ENCODE measurements at places on chromosomes 12 and 14.

DNA sequence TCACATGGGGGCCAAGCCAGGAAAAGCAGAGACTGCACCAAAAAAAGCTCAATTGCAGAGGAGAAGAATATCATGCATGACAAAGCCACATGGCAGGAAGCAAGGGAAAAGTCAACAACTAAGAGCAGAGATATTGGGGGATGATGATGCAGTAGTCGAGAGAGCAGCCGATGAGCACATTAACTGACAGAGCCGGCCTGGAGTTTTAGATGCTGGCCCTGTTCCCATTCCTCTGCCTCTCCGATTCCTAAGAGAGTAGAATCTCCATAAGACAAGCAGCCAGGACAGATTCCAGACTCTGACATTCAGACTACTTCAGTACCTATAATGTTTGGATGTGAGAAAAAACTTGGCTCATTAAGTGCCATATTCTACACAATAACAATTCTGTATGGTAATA, 155.9 kb downstream of the KCNH5 start:
- no peak for DNase-seq

DNA sequence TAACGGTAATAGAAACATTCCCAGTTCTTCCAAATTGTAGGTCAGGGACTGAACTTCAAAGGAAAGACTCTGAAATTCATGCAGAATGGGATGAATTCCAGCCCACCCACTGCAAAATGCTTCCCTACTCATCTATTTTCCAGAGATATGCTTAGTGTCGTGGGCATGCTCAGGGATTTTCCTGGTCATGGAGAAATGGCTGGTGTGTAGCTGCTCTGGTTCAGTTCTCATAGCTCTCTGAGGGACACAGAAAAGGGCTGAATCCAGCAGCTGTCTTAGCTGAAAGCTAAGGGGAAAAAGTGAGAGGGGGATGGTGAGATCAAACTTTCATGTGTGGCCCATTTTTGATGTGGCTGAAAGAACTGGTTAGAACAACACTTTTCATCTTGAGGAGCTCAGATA, 72.9 kb upstream of the KRAS start:
- no peak for DNase-seq

- DNase-seq = no peak
These were observed 250.0 kb downstream of the MED13L start for GRCh38 chr12:116027551-116027821.

GRCh38 chr14:82878951-82879350, 1345.3 kb upstream of the SEL1L start:
- DNase-seq = no peak

DNA sequence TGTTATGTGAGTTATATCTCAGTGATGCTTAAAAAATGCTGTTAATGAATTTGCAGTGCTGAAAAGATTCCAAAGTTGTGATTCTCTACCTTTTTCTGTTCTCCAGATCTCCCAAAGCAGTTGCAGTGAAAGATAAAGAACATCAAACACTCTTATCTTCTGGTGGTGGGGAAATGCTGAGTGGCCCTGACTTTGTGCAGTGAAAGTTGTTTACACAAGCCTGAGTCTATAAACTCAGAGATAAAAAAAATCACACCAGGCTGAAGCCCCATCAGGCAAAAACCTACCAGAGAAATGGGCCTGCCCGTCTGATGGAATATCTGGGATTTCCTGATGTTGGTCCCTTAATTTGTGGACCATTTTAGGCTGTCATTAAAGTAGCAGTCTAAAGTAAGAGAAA, 46.1 kb downstream of the RASSF3 start:
- DNase-seq = no peak

DNA sequence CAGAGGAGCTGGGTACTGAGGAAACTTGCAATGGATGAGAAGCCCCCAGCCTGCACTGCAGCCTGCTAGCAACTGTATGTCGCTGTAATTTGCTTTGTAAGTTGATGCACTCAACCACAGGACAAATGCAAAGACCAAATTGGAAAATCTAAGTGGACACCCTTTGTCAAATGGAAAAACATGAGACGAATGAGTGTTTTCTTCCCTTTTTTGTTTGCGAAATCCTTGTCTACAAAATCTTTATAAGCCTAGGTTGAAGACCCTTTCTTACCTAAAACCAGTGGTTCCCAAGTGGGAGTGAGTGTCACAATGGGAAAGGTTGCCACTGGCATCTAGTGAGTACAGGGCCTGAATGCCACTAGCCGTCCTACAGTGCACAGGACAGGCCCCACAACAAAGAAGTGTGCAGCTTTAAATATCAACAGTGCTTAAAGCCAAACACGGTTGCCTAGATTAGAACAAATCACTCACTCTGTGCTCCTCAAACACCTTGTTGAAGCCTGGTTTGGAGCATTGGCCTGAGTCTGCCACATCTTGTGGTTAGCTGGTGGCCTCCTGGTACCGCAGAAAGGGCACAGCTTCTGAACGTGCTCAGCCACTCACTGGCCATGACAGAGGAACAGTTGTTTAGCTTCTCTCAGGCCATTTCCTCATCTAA, 7.6 kb upstream of the VASH1 start:
- no peak for DNase-seq

GRCh38 chr14:43471595-43471994, 1035.5 kb downstream of the FSCB start:
- no peak for DNase-seq

DNA sequence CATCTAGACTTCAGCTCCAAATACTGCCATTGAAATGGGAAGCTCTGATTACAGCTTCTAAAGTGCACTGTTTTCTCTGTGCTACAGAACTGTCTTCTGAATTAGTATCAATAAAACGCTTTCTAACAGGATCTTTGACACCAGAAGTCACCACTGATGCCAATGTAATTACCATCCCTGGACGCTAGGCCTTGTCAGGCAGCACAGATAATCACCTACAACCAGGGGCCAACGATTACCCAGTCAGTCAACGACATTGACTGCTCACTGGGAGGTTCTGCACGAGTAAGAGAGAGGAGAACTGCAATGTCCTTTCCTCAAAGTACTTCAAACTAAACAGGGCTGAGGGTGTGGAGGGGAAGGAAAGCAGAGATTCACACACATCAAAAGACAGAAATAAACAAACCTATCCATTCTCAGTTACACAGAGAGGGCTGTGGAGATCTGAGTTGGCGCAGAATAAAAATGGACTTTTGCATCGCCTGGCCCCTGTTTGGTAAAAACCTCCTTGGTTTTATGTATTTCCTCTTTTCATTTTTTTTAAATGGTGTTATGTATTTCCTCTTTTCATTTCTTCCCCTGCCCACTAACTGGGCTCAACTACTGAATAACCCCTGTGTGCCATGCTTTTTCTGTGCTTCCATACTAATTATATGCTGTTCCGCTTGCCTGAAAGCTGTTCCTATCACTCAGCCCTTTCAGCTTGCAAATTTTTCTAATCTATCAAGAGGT, 492.2 kb downstream of the APAF1 start:
- DNase-seq = no peak

DNA sequence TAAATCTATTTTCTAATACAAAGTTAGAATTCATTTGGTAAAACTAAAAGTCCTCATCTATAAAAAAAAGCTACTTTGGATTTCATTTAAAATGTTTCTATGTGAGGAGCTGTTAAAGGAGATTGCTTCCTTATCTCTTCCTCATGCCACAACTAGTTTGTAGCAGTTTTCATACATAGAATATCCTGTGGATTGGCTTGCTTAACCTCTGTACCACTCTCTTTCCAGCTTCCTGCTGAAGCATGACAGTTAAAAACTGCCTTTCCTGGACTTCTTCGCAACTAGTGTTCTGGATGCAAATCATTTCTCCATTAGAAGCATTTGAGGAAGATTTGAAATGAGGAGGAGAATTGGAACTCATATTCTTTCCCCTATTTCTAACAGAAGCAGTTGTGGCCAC, 49.6 kb downstream of the ST8SIA1 start:
- DNase-seq = no peak

GRCh38 chr12:18439541-18439940, 178.2 kb downstream of the PIK3C2G start:
- DNase-seq = no peak

DNA sequence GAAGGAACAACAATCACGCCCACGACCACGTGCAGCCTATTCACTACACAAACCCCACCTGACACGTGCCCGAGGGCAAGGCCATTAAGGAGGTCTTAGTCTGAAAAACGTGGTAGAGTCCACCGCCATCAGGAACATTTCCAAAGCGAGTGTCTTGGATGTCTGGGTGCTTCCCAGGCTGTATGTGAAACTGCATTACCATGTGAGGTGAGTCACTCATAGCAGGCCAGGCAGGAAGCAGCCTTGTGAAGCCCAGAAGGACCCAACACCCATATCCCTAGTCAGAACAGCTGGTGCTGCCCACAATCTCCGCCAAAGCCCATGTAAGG, 3.3 kb upstream of the KRT79 start:
- no peak for DNase-seq

DNA sequence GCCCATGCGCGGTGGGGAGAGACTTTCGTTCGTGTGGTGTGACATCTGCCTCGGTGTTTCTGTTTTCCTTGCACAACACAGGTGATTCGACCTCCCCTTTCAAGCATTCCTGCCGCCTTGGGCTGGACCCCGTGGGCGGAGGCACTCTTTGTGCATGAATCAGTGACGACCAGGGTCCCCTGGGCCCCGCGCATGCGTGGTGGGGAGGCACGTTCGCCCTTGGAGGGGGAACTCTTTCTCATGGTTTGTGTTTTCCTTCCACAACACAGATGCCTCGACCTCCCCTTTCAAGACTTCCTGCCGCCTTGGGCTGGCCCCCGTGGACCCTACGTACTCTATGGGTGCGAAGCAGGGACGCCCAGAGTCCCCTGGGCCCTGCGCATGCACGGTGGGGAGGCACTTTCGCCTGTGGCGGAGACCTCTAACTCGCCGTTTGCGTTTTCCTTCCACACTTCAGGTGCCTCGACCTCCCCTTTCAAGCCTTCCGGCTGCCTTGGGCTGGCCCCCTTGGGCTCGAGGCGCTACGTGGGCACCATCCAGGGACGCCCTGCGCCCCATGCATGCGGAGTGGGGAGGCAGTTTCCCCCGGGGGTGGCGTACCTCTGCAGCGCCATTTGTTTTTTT, 340.9 kb downstream of the ALG10 start:
- no peak for DNase-seq

DNA sequence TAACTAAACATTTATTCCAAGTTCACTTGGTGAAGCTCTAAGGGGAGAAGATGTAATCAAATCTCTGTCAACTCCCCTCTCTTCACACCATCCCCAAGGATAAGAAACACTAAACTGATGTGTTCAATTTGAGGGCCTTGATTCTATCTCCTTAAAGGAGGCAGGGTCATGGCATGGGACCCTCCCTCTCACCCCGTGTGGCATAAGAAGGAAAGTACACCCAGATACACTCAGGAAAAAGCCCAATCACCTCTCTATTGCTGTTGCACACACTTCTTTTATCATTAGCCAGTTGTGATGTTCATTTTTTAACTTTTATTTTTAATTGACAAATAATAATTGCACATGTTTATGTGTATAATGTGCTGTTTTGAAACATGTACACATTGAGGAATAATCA, 35.1 kb downstream of the WASHC3 start:
- DNase-seq = no peak

DNA sequence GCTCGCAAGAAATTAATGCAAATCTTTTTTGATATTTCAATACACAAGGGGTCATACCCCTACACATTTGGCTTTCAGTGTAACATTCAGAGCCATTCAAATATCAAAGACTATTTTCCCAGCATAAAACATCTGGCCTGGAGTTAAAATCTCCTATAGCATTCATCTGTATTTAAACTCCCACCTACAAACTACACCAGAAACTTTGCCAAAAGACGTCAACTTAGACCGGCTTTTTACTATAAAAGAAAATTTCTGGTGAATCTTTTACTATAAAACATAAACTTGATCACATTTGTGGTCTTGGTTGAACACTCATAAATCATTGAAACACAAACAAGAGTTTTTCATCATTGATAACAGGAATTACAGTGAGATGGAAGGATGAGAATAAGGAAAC, 473.3 kb upstream of the DCN start:
- DNase-seq = no peak

DNA sequence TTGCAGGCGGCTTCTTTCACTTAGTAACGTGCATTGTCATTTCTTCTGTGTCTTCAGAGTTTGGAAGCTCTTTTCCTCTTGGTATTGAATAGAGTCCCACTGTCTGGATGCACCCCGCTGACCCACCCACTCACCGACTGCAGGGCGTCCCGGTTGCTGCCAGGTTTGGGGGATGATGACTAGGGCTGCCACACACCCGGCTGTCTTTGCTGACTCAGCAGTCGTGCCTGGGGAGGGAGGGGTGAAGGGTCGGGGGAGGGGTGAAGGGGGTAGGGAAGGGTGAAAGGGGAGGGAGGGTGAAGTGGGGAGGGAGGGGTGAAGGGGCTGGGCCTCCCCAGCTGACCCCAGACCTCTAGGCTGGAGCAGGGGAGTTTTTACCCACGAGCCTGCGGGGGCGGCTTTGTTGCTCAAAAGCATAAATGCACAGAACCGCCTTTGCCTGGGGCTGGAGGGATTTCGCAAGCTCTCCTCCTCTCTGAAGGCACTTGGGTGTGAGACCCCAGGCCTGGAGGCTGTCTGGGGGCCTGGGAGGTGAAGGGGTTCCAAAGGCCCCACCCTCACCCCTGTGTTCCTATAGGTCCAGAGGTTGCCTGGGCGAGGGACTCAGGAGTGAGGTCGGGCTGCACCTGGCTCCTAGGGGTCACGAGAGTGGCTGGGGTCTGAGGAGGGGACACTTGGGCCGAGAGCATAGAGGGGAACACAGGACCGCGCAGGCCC, 31.3 kb upstream of the ULK1 start:
- no peak for DNase-seq

GRCh38 chr12:76489737-76490136, 69.8 kb downstream of the OSBPL8 start:
- DNase-seq = no peak

DNA sequence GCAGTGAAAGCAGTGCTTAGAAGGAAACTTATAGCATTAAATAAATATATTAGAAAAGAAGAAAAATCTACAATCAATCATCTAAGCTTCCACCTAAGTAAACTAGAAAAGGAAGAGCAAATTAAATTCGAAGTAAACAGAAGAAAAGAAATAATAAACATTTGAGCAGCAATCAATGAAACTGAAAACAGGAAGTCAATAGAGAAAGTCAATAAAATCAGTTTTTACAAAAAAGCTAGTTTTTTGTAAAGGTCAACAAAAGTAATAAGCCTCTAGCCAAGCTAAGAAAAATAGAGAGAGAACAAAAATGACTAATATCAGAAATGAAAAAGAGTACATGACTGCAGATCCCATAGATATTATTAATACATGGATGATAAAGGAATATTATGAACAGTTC, 34.2 kb upstream of the KTN1 start:
- no peak for DNase-seq

- DNase-seq = no peak
These were observed 32.6 kb downstream of the ETNK1 start for GRCh38 chr12:22657538-22657937.

DNA sequence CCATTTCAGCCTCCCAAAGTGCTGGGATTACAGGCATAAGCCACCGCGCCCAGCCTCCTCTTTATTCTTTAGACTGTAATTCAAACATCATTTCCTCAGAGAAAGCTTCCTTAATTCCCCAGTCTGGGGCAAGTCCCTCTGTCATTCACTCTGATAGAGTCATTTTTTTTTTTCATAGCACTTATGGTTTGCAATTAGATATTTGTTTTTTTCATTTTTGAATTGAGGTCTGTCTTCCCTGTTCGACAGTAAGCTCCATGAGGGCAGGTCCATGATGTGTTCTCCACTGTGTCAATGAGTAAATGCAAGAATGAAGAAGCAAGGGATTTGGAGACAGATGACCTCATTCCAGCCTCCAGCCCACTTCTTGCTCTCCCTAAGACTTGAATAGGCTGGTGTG, 12.1 kb downstream of the ASIC1 start:
- DNase-seq = no peak

GRCh38 chr12:54292931-54293241, 7.9 kb downstream of the NFE2 start:
- DNase-seq = no peak
